ENCODE measurements at places on chromosomes 2 and 18.

DNA sequence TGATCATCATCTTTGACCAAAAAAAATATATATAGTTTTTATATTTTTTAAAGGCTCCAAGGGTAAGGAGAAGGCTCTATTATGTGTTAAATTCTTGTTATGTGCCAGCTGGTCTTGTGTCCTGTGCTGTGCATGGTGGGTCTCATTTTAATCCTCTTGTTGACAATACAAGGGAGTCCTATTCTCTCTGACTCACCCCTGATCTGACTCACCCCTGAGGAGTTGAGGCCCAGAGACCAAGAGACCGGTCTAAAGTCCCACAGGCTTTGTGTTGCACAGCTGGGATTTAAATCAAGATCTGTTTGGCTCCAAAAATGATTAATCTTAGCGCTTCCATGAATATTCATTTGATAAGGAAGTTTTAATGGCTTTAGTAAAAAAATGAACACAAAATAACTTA is 25.7 kb downstream of the MC2R start:
- no peak for DNase-seq

GRCh38 chr18:76708071-76708721 is 114.2 kb upstream of the ZNF236 start:
- DNase-seq = no peak

GRCh38 chr18:29271501-29271900 is 1094.6 kb upstream of the CDH2 start:
- DNase-seq = no peak

DNA sequence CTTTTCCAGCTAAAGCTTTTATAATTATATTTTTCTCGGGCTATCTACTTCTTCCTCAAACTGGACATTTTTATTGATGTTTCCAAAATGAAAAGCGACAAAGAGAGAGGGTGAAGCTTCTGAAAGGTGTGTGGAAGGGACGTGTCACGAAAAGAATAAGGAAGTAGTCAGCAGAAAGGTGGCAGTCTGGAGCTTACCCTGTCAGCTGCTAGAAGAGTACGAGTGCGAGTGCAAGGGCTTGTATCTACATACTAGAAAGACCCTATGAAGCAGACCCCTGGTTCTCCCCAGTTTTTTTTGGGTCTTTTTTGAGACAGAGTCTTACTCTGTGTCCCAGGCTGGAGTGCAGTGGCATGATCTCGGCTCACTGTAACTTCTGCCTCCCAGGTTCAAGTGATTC is 14.6 kb downstream of the FHL2 start:
- DNase-seq = no peak

DNA sequence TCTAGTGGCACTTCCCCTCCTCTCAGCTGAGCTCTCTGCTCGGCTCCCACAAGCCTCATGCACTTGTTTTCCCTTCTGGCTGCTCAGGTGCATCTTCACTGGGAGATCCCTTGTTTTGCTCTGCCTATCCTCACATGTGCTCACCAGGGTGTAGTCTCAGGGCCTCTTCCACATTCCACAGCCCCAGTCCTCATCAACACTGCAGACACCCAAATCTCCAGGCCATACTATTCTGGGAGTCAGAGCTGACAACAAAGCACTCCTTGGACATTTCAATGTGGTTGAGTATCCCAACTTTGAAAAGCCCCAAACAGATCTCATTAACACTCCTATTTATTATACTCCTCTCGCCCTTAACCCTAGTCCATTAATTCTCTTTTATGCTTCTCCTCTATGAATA is 71.3 kb downstream of the CCDC93 start:
- no peak for DNase-seq

DNA sequence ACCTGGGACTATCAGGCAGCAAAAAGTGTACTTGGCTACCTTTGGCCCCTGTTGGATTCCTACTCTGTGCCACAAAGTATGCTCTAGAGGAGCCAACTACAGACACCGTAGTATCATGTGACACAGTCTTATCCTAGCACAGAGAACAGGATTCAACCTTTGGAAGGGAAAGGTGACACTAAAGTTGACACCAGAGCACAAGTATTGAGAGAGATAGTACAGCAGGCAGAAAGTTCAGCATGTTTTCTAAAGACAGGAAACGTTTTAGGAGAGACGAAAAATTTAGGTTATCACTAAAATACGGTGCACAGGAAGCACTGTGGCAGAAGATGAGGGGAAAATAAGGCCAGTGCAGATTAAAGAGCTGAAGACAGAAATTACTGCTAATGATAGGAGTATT is 18.6 kb downstream of the SMAD2 start:
- no peak for DNase-seq

GRCh38 chr2:189382668-189383067 is 58.6 kb upstream of the WDR75 start:
- no peak for DNase-seq

DNA sequence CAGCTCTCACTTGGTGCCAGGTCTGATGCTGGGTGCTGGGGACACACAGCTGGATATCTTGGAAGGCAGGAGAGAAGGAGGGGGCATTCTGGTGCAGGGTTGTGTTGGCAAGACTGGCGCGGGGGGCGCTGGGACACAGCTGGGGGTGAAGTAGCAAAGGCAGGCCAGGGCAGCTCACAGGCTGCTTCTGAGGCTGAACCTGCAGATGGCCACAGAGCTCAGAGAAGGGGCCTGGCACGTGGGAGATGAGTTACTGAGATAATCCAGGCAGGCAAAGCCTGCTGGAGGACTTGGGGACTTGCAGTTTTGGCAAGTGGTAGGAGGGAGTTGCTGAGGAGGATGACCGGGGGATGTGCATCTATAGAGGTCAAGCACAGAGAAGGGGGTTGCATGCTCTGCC is 16.2 kb upstream of the DGKD start:
- no peak for DNase-seq

DNA sequence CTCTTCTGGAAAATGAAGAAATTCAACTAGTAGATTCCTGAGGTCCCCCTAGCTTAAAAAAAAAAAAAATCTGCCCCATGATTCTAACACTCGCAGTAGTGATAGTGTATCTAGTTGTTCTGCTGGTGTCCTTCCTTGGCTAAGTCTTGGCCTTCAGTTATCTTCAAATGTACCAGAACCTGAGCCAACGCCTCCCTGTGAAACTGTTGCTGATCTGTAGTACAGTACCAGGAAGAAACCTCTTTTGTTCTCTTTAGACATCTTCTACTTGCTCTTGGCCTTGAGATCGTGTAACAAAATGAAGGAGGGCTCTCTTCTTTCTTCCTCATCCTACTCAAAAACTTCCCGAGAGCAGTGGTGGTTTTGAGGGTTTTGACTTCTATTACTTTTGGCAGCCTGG is 31.0 kb downstream of the PLEK start:
- DNase-seq = no peak

DNA sequence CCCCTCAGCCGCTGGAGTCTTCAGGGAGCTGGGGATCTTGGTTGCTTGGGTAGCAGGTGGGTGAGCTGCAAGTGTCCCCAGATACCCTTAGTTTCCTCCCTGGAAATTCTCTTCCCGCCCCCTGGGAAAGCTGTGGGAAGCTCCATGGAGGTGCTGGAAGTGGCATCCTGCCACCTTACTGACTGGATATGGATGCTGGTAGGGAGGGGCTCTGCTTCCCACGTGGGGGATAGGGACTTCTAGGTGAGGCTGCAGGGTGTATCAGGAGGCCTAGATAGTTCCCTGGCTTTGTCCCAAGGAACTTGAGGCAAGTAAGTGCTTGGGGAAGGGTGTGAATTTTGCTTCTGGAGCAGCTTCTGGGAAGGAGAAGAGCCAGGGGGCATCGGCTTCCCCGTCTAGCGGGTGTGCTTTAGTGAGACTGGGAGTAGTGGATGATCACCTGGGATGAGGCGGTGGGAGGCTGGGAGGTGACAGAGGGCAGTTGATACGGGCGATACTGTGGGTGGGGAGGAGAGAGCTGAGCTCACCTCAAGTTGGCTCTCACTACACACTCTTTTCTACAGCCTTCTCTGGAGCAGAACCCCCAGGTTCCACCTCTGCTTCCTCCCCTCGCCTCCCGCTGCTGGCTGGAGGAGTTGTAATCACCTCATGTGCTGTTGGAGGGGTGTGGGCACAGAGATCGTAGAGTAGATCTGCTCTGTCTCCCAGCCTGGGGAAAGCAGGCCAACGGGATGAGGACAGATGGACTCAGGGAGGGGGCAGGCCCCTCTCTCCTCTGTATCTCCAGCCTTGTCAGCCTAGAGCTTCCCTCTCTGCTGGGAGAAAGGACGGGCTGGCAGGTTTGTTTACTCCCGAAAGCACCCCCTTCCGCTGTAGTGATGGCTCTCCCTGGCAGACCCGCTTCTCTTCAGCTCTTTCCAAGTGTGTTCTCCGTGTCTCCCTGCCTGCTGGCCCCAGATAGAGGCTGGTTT is 19.8 kb downstream of the TET3 start:
- no peak for DNase-seq

GRCh38 chr2:223474893-223475292 is 127.3 kb downstream of the SCG2 start:
- DNase-seq = no peak

DNA sequence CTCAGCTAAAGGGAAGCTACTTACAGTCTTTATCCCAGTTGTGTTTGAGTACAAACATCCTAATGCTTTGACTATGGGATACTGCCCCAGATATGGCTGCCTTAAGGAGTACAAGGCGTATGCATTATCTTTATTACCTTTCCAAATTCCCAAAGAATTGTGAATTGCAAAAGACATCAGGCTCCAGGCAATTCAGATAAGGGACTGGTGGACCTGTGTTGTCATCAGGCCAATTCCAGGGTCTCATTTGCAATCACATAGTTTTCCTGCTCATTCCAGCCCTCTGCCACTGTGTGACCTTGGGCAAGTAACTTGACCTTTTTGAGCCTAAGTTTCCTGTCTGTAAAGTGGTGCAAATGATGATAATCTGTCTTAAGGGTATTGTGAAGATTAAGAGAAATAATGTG is 137.5 kb downstream of the FMNL2 start:
- DNase-seq = no peak

DNA sequence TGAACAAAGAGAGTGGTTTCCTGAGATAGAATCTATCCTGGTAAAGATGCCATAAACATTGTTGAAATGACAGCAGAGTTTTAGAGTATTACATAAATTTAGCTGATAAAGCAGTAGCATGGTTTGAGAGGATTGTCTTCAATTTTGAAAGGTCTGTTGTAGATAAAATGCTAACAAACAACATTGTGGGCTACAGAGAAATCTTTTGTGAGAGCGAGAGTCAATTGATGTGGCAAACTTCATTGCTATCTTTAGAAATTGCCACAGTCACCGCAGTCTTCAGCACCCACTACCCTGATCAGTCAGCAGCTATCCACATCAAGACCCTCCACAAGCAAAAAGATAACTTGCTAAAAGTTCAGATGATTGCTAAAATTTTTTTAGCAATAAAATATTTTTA is 17.5 kb downstream of the VRK2 start:
- DNase-seq = no peak

GRCh38 chr2:97993926-97994325 is 1.8 kb downstream of the TMEM131 start:
- no peak for DNase-seq

- DNase-seq = no peak
Observed at GRCh38 chr2:25558262-25558661, 115.1 kb downstream of the DTNB start.

GRCh38 chr2:46269001-46269400 is 28.2 kb upstream of the EPAS1 start:
- no peak for DNase-seq

GRCh38 chr2:146666340-146666739 is 1178.5 kb upstream of the ACVR2A start:
- DNase-seq = no peak
